PC-3 (cell line): ENCODE measurements at places on chromosomes 13 and 19. TPM values are rescaled to one million over a fixed set of nuclear protein-coding genes. Genes with fewer than 3 reads are reported as not detected.

DNA sequence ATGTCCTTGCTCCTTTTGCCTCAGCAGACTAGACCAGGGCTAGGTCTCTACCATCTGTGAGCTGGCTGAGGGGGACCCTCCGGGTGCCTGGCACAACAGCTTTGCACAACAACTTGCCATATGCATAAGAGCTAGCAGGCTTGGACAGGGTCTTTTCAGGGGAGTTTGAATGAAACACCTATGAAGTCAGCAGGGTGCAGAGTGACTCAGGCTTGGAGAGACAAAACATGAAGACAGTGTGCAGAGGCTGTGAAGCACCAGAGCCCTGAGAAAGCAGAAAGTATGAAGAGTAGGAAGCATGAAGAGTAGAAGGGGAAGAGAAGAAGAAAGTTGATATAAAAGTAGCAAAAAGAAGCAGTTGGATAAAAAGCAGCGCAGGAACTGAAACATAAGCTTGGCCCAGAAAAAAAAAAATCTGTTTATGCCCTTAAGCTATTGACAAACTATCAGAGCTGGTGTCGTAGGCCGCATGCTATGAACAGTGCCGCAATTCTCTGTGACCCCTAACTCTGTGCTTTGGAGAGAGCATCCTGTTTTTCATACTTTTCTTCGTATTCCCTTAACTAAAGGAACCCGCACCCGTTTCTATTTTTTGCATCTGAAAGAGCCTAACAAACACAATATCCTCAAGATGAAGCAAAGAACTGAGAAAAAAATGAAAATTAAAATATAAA lies 52.7 kb upstream of the FAM216B start:
- H3K4me3 ChIP-seq = no peak overlapping the region
- no peak overlapping the region for H3K27ac ChIP-seq
- H3K36me3 ChIP-seq = no peaks in the 10 kb centered on the region
- DNase-seq = no peak
- no peaks in the 10 kb centered on the region for H3K4me1 ChIP-seq
- no peaks in the 10 kb centered on the region for H3K27me3 ChIP-seq

- H3K27ac ChIP-seq = no peak overlapping the region
- H3K36me3 ChIP-seq = no peaks in the 10 kb centered on the region
- no peak overlapping the region for H3K4me3 ChIP-seq
- no peaks in the 10 kb centered on the region for H3K4me1 ChIP-seq
Measured at GRCh38 chr13:107563099-107563925, 652.0 kb downstream of the LIG4 start.

GRCh38 chr19:6041071-6041470 lies 63.1 kb upstream of the RANBP3 start:
- no peak for DNase-seq
- no peak overlapping the region for H3K27ac ChIP-seq
- H3K36me3 ChIP-seq = peaks cover 4% of the 10 kb centered on the region; the same call in 1 of the 2 replicates
- no peaks in the 10 kb centered on the region for H3K27me3 ChIP-seq
- no peak overlapping the region for H3K4me3 ChIP-seq

DNA sequence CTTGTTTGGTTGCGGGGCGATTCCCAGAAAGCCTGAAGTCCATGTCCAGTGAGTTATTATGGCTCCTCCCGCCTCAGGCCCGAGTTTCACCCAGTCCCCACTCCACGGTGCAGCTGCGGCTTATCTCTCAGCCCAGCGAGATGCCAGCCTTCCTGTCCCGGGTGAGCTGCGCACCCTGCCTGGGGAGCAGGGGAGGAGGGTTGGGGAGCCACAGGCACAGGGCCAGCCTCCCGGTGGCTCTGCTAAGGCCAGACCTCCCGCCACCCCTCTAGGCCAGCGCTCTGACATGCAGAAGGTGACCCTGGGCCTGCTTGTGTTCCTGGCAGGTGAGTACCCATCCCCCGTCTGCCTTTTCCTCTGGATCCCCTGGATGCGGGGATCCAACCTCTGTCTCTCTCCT lies 3.5 kb downstream of the FXYD3 start:
- no peak overlapping the region for H3K4me3 ChIP-seq
- H3K36me3 ChIP-seq = peaks cover 3% of the 10 kb centered on the region; the same call in 1 of the 2 replicates
- no peak for DNase-seq

DNA sequence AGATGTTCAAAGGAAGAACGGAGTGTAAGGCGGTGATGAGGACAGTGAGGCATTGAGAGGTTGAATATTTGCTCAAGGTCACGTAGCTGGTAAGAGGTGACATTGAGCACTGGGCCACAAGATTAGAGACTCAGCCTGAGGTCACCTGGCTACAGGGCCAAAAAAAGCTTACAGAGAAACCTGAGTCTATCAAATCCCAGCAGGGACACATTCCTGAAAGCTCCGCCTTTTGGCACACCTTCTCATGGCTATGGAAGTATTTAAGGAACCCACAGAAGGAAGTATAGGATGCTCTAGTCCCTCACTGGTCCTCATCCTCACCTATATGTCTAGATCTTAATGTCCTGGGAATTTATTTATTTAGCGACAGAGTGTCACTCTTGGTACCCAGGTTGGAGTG lies 17.4 kb downstream of the ZNF586 start:
- no peaks in the 10 kb centered on the region for H3K4me1 ChIP-seq
- H3K27ac ChIP-seq = no peak overlapping the region

GRCh38 chr19:46693760-46694159 lies 23.2 kb downstream of the PRKD2 start:
- H3K4me3 ChIP-seq = no peak overlapping the region
- peaks cover 35% of the 10 kb centered on the region for H3K36me3 ChIP-seq
- no peak overlapping the region for H3K27ac ChIP-seq
- H3K4me1 ChIP-seq = no peaks in the 10 kb centered on the region
- H3K27me3 ChIP-seq = no peaks in the 10 kb centered on the region
- DNase-seq = no peak

- no peak for DNase-seq
- no peak overlapping the region for H3K27ac ChIP-seq
- H3K4me3 ChIP-seq = no peak overlapping the region
- H3K4me1 ChIP-seq = no peaks in the 10 kb centered on the region
Measured at GRCh38 chr13:112140366-112140765, 73.4 kb downstream of the SOX1 start.

GRCh38 chr13:80884056-80884785 lies 543.3 kb upstream of the SPRY2 start:
- DNase-seq = no peak
- H3K27me3 ChIP-seq = no peaks in the 10 kb centered on the region
- no peak overlapping the region for H3K27ac ChIP-seq
- H3K4me3 ChIP-seq = no peak overlapping the region
- H3K36me3 ChIP-seq = no peaks in the 10 kb centered on the region

DNA sequence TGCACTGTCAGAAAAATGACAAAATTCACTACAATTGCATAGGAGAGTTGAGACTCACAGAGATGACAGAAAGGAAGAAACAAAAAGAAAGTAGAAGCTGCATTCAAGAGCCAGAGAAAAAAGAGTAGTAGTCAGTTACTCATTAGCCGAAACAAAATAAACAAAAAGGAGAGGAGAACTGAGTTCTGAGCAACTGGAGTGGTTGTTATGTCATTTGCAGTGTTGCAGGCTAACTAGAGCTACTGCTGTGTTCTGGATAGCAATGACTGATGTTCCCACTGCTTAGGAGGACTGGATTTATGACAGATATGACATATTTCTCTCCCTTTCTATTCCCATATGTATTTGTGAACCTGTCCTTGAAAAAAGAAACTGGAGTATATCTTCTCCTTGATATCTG lies 482.6 kb downstream of the RFC3 start:
- no peak overlapping the region for H3K4me3 ChIP-seq
- no peaks in the 10 kb centered on the region for H3K27me3 ChIP-seq
- H3K4me1 ChIP-seq = no peaks in the 10 kb centered on the region
- no peak overlapping the region for H3K27ac ChIP-seq

Gene GIPR
- total RNA-seq = 1.9 and 4.8 TPM in 2 replicates
